ENCODE measurements at places on chromosomes 4 and X.

DNA sequence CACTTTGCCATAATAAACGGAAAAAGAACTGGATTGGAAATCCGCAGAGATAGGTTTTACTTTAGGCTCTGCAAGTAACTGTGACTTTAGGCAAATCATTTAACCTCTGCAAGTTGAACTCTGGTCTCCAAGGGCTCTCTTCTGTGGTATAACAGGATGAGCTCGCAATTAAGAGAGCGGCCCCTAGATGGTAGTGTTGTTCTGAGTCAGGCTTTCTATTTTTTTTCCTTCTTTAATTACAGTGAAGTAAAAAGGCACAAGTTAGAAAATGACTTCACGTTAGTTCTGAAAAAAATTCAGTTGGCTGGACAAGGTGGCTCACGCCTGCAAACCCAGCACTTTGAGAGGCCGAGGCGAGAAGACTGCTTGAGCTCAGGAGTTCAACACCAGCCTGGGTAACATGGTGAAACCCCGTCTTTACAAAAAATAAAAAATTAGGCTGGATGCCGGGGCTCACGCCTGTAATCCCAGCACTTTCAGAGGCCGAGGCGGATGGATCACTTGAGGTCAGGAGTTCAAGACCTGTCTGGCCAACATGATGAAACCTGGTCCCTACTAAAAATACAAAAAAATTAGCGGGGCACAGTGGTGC lies 18.0 kb downstream of the RPS3A start:
- DNase-seq, result peak; percentile 60

GRCh38 chrX:134633394-134633793 lies 24.9 kb downstream of the PLAC1 start:
- no peak for DNase-seq

- no peak for DNase-seq
Observed at GRCh38 chrX:27889878-27890277, 82.1 kb downstream of the MAGEB10 start.

GRCh38 chr4:86398187-86398586 lies 38.3 kb upstream of the MAPK10 start:
- DNase-seq, result no peak

DNA sequence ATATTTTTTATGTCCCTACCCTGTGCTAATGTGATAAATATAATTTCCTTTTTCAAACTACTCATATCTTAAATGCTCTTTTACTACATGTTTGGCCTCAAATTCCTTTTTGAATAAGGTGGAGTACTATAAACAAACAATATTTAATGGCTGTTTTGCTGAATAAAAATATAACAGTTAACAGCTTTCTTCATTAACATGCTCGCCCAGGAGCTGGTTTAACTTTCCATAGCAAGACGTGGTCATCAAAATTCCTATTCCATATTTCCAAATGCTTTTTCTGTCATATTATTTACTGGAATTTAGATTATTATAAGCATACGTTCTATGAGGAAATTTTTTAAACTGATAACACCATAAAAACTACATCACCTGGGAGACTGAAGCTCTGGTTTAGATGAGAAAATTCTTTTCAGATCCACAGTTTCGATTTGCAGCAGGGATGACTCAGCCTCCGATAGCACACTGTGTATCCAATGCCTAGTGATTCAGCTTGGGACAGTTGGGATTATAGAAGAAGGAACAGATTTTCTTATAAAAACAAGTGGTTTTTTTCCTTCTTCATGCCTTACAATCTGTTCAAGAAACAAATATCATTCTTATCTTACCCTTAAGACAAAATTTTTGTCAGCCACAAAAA lies 129.1 kb downstream of the FBXO8 start:
- no peak for DNase-seq

- DNase-seq, result no peak
Observed at GRCh38 chrX:101774340-101774739, 114.7 kb upstream of the ARMCX2 start.

- DNase-seq, result no peak
Observed at GRCh38 chrX:78614264-78614663, 44.9 kb downstream of the RTL3 start.

- DNase-seq, result peak; percentile 20
Observed at GRCh38 chr4:150828159-150828558, 186.9 kb downstream of the LRBA start.

DNA sequence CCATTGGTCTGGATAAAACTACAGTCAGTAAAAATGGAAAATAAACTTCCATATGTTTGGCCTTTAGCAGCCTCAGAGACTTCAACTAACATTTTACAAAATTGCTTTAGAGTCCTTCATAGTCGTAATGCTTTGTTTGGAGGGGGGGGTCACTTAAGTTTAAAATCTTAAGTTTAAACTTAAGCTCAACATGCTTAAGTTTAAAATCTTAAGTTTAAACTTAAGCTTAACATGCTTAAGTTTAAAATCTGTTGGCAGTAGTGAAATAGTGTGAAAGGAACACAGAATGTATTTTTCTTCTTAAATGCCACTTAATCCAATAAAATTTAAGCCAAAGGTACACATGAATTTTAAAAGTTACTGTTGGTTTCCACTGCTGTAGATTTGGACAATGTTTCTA lies 45.9 kb upstream of the UNC5C start:
- DNase-seq, result no peak

DNA sequence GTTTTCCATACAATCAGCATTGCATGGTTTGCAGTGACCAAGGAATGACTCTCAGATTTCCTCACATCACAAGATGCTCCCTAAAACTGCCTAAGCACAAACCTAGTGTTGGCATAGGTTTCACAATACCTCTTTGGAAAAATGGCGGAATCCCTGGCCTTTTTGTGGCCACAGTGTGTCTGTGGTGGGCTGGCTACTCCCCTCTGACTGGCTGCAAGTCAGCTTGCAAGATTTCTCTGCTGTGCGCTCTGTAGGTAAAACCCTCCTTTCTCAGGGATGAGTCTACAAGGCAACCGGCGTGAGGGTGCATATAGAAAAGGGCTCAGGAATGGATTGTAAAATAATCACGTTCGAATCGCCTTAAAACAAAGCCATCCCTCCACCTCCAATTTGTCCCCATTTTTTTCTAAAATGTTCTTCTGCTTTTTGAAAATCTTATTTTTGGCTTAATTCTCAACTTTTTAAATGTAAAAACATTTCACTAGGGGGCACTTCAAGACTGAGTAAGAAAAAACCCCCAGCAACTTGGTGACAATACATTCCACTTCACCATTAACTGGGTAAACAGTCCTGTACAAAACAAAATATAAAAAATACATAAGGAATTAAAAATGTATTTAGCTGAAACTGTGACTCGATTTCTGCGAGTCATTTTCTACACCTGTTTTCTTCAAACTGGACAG lies 235.6 kb downstream of the STIM2 start:
- DNase-seq, result no peak

GRCh38 chr4:14607001-14607400 lies 395.3 kb upstream of the CPEB2 start:
- no peak for DNase-seq

DNA sequence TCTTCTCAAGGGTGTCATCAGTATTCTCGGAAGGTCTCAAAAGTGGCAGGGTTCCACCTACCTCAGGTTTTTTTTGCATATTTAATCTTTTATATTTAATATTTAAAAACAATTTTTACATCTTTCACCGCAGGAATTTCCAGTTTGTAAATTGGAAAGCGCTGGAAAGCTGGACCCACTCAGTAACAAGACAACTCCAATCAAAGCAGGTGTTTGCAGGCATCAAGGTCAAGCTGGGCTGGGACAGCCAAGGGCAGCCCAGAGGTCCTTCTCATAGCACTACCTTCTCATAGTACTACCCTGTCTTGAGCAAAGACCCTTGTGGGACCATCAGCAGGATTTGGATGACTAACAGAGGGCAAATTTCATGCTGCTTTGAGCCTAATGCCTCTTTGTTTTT lies 160.1 kb downstream of the TET2 start:
- DNase-seq, result no peak

DNA sequence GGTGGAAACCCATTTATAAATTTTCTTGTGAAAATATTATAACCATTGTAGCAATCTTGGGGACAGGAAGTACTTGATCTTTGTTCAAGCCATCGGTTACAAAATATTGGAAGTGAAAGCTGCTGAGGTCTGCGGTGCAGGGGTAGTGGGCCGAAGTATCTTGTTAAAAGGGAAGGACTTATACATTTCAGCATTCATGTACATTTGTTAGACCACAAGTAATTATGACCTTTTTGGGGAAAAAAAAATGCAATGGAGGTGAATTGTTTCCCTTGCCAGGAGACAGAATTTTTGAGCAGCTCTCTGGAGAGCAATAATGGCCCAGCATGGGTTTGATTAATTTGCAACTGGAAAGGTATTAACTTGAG lies 121.3 kb downstream of the EGF start:
- no peak for DNase-seq

DNA sequence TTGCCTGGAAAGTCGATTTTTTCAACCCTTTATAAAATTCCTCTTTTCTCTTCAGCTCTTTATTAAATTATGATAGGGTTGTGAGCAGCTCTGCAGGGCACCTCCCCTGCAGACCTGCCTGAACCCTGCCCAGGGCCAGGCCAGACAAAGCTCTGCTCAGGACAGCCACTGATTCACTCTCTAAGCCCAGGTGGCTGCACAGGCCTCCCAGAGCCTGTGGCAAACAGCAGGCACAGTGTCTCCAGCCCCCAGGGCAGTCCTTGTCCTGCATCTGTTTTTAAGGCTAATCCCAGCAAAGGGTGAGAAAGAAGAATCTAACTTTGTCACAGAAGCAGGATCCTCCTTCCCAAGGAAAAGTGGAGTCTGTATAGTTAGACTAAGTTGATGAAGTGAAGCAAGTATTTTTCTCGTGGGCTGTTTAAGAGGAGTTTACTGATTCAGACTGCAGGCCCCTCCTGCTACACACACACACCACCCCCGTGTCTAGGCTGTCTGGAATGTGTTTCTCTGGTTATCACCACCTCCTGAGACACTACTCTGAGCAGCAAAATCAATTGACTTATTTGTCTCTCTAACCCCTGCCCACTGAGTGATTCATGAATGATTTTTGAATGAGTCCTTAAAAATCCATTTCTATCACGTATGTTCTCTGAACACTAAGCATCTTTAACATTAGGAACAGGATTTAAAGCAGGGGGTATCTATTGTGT lies 101.7 kb downstream of the CHIC2 start:
- DNase-seq, result no peak

DNA sequence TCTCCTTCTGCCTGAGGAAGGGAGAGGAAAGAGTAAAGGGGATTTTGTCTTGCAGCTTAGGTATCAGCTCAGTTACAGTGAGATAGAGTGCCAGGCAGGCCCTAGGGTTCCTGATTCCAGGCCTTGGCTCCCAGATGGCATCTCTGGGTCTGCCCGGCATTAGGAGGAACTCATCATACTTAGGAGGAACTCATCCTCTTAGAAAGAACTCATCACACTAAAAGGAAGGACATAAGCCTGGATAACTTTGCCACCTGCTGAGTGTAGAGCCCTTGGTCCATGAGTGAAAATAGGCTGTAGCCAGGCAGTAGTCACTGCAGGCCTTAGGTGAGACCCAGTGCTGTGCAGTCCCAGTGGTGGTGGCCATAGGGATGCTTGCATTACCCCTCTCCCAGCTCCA lies 367.1 kb downstream of the PACRGL start:
- DNase-seq, result no peak

DNA sequence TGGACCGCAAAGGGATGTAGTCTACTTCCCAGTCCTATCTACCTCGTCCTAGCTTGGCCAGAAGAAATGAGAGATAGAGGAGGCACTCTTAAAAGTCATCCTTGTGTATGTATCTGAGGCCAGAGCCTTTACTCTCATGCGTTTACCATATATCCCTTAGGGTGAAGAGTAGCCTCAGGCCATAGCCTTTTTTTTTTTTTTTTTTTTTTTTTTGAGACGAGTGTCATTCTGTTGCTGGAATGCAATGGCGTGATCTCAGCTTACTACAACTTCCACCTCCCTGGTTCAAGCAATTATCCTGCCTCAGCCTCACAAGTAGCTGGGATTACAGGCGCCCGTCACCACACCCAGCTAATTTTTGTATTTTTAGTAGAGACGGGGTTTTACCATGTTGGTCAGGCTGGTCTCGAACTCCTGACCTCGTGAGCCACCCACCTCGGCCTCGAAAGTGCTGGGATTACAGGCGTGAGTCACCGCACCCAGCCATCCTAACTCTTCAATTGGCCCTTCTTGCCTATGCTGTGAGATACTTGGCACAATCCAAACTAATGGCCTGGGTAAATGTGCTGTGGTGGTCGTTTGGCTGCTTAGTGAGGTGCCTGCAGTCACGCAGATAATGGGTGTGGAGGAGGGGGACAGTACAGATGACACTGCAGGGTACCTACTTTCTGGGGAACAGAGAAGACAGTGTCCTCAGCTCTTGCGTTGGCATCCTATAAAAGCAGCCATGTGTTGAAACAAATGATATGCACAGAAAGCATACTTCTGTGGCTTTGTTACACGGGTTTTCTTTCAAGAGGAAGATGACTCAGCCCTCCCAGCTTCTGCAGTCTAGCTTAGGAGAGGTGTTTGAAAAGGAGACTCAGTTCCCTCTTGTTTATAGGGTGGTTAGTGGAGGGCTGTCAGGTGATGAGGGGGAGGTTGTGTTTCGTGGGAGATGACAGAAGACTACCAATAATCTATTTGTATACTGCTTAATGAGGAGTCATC lies 10.4 kb upstream of the DGAT2L6 start:
- no peak for DNase-seq

Measured in stimulated activated naive CD8-positive, alpha-beta T cell treated with anti-CD3 and anti-CD28 coated beads, Interleukin-15, Interleukin-2, amounts not matched to agents 100 U/mL and 50 U/mL, for 24 hours (primary cell).